Sigmoid colon (tissue), 7 donors: ENCODE measurements at places on chromosomes 11 and 22. TPM values are rescaled to one million over a fixed set of nuclear protein-coding genes. Genes with fewer than 3 reads are reported as not detected.

ANO1 gene
- 19.3 TPM for total RNA-seq

GRCh38 chr22:23862103-23862502, 4.4 kb downstream of the SLC2A11 start:
- DNase-seq: no peak

ZNF214 gene
- total RNA-seq: 2.4 TPM

GRCh38 chr11:34267013-34267412, 90.8 kb downstream of the ABTB2 start:
- DNase-seq: no peak

DNA sequence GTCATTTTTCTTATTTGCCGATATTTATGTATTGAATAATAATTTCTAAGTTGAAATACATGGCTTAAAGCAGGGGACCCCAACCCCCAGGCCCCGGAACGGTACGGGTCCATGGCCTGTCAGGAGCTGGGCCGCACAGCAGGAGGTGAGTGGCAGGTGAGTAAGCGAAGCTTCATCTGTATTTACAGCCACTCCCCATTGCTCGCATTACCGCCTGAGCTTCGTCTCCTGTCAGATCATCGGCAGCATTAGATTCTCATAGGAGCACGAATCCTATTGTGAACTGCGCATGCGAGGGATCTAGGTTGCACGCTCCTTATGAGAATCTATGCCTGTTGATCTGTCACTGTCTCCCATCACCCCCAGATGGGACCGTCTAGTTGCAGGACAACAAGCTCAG, 4.5 kb downstream of the ZMAT5 start:
- DNase-seq: no peak

OR8G1 gene
- not detected for total RNA-seq

- no peak for DNase-seq
Observed at GRCh38 chr11:83819931-83820549, 533.9 kb upstream of the CCDC90B start.

GRCh38 chr11:64165481-64165841, 452 bp downstream of the MACROD1 start:
- DNase-seq: no peak

GRCh38 chr11:64566042-64566914, 24.7 kb upstream of the SLC22A12 start:
- peak; percentile 87 for DNase-seq

SLC6A5 gene
- total RNA-seq: not detected

DNHD1 gene
- total RNA-seq: 18.5 TPM

SCGB2A2 gene
- total RNA-seq: not detected

- DNase-seq: no peak
Observed at GRCh38 chr11:57392763-57393105, 2.3 kb upstream of the PRG2 start.

IGF2 gene
- 13.9 TPM for total RNA-seq

DNA sequence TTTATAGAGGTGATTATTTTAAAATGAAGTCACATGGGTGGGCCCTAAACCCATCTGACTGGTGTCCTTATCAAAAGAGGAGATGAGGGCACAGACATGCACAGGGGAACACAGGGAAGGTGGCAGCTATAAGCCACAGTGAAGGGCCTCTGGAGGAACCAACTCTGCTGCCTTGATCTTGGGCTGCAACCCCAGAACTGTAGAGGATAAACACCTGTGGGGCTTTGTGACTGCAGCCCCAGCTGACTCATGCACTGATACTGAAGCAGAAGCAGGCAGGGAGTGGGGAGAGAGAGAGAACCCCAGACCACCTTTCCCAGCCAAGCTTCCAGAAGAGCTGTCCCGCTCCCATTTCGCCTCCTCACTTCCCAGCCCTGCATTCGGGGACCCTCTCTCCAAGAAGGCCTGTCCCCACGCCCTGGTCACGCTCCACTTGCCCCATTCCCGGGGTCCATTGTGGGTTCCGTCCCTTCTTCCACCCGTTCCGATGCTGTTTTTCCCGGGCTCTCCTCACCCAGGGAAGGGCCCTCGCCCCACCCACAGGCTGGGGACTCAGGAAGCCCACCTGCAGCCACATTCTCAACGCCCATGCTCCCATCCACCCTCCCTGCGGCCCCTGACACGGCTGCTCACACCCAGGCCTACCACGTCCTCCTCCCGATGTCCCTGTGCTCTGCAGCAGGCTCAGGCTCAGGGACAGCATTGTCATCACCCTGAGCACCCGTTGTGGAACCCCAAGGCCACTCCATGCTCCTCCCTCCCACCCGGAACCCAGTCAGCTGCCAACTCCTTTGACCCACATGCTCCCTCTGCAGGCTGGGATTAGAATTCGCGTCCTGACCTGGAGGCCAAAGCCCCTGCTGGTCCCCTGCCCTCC, 90.8 kb upstream of the SHANK2 start:
- no peak for DNase-seq

DNA sequence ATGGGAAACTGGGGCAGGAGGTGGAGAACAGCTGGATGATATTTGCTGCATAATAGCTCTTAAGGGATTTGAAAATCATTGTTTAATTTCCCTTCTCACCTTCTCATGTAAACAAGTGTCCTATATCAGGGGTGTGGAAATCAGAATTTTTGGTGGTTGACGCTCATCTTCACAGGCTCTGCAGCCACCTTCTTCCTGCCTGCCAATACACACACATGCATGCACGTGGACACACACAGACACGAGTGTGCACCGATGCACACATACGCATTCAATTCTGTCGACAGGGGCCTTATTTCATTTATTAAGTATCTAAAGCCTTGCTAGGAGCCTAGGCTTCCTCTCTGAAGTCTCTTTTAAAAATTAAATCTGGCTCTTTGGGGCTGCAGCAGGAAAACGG, 349.4 kb upstream of the NCAM1 start:
- DNase-seq: no peak

CASP5 gene
- not detected for total RNA-seq

OR51E2 gene
- total RNA-seq: 1.3 TPM

FAT3 gene
- 2.9 TPM for total RNA-seq

- no peak for DNase-seq
Observed at GRCh38 chr11:120527111-120527761, 15.7 kb downstream of the GRIK4 start.

B3GAT1 gene
- total RNA-seq: 0.27 TPM

DNA sequence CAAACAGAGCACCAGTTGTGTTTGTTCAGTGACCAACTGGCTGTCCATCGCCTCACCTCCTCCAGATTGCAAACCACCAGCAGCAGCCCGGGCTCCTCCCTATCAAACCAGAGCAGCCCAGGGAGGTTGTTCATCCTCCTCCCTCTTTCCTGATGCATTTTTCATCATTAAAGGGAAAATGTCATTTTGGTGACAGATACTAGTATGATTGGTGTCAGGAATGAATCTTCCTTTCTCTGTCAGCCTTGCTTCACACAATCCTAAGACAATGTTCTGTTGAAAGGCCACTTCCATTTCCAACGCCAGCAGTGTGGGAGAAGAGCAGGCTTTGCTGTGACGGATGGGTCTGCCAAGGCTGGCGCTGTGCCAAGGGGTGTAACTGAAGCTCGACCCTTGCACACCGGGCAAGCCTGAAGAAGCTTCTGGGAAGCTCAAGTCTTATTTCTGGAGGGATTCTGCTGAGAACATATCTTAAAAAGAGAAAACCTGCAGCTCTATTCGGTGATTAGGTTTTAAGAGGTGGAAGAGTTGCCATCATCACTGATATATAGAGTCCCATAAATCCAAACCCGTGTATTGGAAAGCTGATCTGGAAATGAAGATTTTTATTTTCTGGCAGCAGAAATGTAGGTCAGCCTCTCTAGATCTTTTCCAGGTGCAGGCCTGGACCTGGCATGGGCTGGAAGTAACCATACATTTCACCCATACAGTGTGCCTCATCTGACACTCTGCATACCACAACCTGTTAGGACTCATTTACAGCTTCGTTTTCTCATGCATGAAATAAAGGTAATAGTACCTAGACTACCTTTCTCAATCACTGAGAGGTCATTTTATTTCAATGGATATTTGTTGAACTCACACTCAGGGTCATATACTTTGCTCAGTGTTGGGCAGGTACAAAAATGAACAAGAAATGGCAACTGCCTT, 524.5 kb downstream of the NTM start:
- no peak for DNase-seq

DNA sequence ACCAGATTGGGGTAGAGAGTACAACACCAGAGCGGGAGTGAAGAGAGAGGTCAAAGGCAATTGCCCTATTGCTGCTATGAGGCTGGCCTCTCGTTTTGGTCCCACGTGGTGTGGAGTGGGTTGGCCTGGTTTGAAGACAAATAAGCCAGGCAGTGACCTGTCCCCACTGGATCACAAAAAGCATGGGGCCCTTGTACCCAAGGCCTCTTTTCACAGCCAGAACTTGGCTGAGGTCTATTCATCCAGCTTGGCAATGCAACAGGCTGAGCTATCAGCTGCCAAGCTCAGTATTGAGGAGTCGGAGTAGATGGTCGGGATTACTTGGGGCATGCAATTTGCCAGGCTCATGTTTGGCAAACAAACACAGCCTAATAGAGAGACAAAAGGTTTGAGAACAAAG, 19.2 kb upstream of the GALNT18 start:
- DNase-seq: no peak

DNA sequence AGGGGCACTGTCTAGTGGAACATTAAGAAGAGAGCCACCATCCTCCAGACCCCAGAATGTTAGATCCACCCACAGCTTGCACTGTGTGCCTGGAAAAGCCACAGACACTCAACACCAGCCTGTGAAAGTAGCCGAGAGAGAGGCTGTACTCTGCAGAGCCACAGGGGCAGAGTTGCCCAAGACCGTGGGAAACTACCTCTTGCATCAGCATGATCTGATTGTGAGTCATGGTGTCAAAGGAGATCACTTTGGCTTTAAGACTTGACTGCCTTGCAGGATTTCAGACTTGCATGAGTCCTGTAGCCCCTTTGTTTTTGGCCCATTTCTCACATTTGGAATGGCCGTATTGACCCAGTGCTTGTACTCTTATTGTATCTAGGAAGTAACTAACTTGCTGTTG, 115.9 kb upstream of the CCDC179 start:
- DNase-seq: no peak
